ENCODE measurements at places on chromosomes 1 and 21.
A peak's percentile ranks its signal among the peaks of the same experiment; 100 is the strongest.

GRCh38 chr1:223483511-223483910 is 90.3 kb downstream of the CCDC185 start:
- H3K36me3 ChIP-seq, result no peaks in the 10 kb centered on the region

GRCh38 chr21:37380349-37381323 is 14.1 kb downstream of the DYRK1A start:
- no peak overlapping the region for H3K4me3 ChIP-seq
- H3K36me3 ChIP-seq, result peaks cover 23% of the 10 kb centered on the region
- no peak overlapping the region for H3K27ac ChIP-seq
- H3K4me1 ChIP-seq, result peaks cover 81% of the 10 kb centered on the region

GRCh38 chr1:37354876-37355650 is 119.3 kb upstream of the ZC3H12A start:
- no peaks in the 10 kb centered on the region for H3K36me3 ChIP-seq
- no peak overlapping the region for H3K4me3 ChIP-seq
- H3K27ac ChIP-seq, result no peak overlapping the region
- DNase-seq, result no peak
- H3K4me1 ChIP-seq, result no peaks in the 10 kb centered on the region

DNA sequence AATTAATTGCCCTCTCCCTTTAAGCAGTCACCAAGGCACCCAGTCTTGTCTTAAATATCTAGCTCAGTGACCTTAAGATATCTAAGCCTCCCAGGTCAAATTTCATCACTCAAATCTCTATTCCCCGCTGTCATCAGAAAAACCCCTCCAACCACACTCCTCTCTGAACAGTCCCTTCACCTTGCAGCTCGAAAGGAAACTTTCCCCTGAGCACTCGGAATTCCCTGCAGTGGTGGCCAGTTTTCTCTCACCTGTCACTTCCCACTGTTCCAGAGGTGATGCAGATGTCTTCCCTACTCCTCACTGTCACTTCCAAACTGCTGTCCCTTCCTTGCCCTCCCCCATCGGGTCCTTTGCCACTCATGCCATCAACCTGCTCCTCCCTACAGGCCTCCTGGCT is 15.3 kb upstream of the SSX2IP start:
- H3K4me3 ChIP-seq, result no peak overlapping the region
- no peaks in the 10 kb centered on the region for H3K36me3 ChIP-seq
- no peak for DNase-seq
- peaks cover under 1% of the 10 kb centered on the region for H3K4me1 ChIP-seq
- no peak overlapping the region for H3K27ac ChIP-seq
- peaks cover 9% of the 10 kb centered on the region for H3K27me3 ChIP-seq

DNA sequence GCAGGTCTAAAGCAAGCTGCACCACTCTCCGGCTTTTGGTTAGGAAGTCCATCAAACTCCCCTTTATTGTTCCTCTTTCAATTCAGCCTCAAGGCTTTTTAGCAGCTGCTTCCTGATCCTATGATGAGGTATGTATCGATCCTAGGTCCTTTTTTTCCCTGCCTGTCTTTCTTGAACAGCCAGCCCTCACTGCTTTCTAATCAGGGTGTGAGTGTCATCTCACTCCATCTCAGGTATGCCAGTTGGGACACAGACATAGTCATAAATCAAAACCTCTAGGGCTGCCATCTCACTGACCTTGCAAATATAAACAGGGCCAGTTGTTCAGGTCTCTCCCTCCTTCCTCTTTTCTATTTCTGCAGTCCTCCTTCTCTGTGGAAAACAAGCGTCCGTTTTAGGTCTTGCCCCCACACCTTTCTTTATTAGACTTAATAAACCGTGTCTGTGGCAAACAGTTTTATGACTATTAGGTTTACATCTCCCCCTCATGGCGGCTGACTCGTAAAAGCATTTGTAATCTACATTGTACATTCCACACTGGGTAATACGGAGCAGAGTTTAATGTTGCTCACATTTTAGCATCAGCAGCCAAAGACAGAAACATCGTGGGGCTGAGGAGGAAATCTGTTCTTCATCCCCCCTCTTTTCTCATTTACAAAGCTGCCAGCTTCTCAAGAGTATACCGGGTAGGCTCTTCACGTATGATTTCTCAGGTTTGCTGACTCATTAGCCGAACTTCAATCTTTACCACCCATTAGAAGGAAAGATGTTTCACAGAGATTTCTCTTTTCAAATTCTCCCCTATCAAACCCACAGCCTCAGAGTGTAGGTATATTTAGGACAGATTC is 11.6 kb downstream of the STYXL2 start:
- H3K36me3 ChIP-seq, result no peaks in the 10 kb centered on the region
- H3K27me3 ChIP-seq, result no peaks in the 10 kb centered on the region
- H3K4me3 ChIP-seq, result no peak overlapping the region
- peak overlapping the region; percentile 42 for H3K27ac ChIP-seq
- no peak for DNase-seq
- H3K4me1 ChIP-seq, result peaks cover 56% of the 10 kb centered on the region

Measured in activated naive CD4-positive, alpha-beta T cell treated with anti-CD3 and anti-CD28 coated beads for 36 hours (primary cell).